ENCODE measurements at places on chromosomes 2 and 18.

DNA sequence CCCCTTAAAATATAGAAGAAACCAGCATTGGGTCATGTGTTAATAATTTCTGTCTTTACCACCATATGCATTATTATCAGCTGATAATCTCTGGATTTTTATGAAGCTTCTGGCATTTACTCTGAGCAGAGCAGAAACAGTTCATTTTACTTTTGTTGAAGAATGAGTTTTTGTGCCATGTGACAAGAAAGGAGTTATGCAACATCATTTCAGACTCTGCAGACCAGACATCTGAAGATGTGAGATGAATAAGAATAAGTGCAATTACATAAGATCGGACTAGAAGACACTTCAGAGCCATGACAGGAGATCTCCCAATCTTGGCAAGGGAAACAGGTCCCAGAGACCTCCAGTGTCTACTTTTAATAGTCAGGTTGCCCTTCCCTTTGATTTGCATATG, 869.4 kb upstream of the VRK2 start:
- no peak for DNase-seq

DNA sequence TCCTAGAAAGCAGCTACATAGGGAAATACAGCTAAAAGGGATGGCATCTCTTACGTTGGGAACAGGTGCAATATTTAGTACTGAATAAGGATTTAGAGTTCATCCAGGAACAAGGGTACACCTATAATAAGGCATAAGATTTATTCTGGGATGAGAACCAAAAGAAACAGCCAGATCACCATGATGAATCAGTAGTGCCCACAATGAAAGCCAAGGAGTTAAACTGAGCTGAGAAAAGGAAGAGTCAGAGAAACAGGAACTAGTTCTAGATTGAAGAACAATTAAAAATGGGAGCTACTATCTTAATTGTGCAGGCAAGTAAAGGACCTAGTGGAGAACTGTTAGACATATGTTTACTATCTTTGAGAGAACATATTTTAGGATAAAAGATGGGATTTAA, 692.3 kb downstream of the LRP1B start:
- no peak for DNase-seq

- DNase-seq, result no peak
These were observed 8.0 kb downstream of the PDCD1 start for GRCh38 chr2:241850544-241851324.

- no peak for DNase-seq
These were observed 2.4 kb downstream of the ATOH8 start for GRCh38 chr2:85756195-85756594.

GRCh38 chr2:126696644-126697520, 40.9 kb downstream of the GYPC start:
- no peak for DNase-seq

DNA sequence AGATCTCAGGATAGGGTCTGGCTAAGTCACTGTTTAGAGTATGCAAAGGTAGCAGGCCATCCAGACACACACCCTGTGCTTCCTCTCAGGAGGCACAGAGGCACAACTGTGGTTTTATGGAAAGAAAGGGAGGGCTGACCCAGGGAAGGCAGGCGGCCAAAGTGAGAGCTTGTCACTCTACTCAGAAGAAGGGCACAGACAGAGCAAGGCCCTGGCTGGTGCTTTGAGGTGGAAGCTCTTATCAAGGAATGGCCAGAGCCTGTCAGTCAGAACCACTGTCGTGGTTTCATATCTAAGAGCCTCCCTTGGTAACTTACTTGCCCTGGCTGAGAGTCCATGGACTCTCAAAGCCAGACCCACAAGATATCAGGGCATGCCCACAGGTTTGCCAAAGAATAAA, 40.7 kb downstream of the SLC9A2 start:
- DNase-seq, result no peak

DNA sequence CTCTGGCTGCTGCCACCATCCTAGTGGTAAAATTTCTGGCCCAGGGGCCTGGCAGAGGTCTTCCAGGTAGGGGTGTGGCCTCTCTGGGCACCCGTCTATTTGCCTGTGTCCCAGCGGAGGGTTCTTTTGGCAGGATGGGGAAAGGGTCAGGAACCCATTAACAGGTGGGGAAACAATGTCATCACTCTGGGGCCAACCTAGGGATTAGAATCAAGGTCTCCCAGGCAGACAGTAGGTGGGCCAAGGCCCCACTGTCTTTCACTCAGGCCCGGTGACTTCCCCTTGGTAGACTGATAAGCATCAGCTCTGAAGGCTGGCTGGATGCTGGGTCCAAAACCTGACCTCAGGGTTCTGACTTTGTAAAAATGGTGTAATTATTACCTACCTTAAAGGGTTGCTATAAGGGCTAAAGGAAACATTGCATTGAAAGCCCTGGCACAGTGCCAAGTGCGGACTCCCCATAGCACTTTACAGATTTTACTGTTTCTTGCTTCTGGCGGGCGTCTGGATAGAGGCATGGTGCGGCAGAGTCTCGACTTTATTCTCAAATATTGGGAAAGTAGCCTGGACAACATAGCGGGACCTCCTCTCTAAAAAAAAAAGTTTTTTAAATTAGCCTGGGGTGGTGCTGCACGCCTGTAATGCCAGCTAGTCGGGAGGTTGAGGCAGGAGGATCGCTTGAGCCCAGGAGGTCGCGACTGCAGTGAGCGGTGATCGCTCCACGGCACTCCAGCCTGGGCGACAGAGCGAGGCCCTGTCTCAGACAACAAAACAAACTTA, 2.2 kb downstream of the LBX2 start:
- no peak for DNase-seq

- DNase-seq, result no peak
These were observed 104.6 kb downstream of the SMC6 start for GRCh38 chr2:17649026-17649425.

DNA sequence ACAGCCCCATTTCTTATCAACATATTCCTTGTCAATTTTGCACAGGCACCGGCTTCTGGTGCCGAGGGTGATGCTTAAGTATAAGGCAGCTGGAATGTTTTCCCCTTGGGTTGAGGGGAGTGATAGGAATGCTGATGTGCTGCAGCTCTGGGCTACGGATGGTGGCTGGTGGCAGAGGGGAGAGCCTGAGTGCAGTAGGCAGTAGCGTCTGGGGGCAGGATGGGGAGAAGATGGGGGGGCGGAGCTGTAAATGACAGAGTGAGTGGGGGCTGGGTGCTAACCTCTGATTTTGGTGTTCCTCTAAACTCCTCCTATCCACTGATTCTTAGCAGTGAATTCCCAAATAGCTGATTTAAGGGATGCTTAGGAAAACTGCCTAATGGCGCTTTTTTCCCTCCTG, 20.7 kb downstream of the TMEM178A start:
- DNase-seq, result no peak

DNA sequence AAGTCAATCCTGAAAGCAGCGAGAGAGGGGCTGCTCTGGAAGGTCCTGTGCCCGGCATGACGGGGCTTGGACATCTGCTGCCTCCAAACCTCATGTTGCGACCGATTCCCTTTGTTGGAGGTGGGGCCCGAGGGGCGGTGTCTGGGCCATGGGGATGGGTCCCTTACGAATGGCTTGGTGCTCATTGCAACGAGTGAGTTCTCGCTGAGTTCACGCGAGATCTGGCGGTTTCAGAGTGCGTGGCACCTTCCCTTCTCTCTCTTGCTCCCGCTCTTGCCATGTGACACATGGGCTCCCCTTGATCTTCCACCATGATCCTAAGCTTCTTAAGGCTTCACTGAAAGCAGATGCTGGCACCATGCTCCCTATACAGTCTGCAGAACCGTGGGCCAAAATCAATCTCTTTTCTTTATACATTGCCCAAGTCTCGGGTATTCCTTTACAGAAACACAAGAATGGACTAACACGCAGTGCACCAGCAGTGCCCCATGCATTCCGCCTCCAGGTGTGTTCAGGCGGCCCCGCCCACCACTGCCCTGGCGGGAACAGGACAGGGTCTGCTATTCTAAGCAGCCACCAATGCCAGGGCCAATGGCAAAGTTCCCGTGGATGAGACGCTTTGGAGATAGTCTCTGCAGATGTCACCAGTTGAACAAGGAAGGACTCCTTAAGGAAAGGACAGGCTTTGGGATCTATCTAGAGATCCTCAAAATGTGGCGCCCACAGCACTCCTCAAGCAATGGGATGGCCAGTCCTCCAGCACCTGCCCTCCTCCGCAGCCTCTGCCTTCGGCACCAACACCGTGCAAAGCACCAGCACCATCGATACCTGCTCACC, 63.4 kb downstream of the ZNF516 start:
- no peak for DNase-seq

DNA sequence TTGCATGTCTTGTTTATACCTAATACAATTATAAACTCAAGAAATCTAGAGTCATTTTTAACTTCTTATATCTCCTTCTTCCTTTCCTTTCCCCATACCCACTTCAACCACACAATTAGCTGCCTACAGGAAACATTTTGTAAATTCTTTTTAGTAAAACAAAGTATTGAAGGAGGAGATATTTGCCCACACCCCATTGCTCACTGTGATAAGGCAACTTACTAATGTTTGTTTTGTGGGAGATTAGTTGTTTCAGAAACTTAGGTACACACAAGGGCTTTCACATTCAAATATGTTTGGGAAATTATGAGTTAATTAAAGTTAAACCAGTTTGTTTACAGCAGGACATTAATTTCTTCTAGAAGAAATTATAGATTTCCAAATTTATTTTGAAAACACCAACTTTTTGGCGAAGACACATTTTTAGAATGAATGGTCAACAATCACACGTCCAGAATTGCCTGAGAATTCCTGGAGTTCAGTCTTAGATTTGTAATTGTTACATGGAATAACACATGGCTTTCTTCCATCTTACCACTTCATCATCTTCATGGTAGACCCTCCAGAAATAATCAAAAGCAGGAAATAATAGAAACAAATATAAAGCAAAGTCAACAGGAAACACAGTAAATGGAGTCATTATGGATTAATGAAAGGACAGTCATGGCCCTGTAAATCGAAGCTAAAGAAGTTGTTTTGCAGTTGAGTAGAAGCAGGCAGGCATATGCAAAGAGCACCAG, 62.5 kb upstream of the RAB27B start:
- no peak for DNase-seq

DNA sequence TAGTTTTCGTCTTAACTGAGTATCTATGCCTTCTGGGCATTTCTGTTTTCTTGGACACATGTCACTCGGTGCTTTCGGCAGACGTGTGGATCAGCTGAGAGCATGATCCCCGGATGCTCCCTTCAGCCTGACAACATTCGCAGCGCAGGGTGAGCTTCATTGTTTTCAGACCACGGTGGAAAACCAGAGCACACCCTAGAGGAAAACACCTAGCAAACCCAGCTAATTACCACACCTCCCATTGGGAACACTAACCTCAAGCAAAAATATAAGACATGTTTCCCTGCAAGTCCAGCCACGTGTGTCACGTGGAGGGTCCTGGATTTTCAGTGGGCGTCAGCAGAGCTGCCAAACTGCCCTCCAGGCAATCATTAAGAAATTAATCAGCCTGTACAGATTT, 31.0 kb downstream of the ANKRD29 start:
- no peak for DNase-seq

DNA sequence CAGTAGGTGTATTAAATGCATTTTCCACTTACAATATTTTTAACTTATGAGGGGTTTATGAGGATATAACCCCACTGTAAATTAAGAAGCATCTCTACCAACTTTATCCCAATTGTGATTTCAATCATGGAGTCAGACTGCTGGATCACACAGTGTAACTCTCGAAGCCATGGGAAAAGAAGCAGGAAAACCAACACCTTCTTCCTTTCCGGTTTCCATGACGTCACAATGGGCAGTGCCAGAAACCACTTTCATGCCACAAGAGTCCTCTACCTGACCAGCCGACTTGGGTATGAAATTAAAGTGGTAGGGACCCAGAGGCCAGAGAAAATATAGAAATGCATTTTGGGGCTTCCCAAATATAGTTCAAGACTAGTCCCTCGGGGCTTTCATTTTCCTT, 4.2 kb downstream of the RNF152 start:
- no peak for DNase-seq

DNA sequence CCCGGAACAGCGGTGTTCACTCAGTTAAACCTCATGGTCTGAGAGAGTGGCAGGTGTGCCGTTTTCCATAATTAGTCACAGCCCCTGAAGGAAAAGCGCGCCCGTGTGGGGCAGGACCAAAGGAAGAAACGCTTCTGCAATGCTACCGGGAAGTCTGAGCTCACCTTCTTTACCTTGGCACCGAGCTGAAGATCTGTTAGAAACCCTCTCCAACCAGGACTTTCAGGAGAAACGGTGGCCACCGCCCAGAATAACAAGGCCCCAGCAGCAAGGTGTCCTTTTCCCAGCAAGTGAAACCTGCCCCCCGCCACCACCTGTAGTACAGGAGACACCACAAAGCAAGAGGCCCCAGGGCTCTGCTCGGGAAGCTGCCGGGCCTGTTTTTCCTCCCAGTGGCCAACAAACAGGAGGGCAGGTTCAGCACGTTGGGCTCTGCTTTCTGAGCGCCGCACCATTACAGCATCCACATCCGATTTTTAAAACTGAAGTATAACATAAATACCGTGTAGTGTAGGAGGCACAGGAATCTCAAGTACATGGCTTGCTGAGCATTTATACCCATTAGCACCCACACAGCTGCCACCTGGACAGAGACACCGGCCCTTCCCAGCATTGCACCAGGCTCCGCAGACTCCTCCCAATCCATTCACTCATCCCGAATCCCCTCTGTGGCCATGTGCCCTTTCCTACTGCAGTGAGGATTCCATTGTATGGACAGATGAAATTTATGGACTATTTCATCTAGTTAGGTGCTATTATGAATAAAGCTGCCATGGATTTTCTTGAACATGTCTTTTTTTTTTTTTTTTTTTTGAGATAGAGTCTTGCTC, 121.8 kb upstream of the RIOK3 start:
- no peak for DNase-seq

DNA sequence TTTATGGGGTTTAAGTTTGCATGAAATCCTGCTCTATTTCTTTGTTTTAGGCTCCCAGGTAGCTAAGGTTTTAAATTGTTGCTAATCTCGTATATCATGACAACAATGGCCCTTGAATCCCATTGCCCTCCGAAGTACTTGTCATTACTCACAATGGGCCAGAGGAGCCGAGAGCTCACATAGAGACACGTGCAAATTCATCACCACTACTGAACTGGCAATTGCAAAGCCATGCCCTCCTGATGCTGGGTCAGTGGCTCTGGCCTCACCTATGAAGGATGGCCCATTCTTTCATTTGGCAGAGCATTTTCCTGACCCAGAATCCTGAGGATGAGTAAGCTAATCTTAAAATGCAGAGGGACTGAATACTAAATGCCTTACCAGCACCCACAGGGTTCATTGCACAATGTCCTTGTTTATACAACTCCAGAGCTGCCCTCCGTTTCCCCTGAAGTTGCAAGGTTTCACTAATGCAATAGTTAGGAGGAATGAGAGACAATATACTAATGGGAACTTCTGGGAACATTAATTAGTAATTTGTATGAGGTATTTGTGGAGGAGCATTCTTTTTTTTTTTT, 71.6 kb upstream of the GAREM1 start:
- DNase-seq, result no peak

DNA sequence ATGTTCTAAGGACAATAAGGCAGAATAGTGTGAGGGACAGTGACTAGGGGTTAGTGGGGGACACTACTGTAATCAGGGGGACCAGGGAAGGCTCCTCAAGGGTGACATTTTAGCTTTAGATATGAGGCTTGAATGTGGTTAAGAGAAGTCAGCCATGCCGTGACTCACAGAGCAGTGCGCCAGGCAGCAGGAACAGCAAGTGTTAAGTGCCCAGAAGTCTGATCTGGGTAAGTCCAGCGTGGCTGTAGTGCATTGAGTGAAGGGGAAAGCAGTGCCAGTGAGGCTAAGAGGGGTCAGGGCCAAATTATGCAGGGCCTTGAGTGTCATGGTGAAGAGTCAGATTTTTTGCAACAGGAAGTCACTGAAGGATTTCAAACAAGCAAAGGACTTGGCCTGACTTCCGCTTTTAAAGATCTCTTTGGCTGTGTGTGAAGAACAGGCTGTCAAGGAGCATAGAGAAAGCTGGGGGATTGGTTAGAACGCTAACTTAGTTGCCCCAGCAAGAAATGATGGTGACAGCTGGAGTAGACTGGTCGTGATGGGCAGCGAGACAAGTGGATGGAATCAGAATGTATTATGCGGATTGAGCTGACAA, 151.5 kb downstream of the MSH2 start:
- DNase-seq, result no peak

Data from AG08396 (cell line).